ENCODE measurements at places on chromosomes 3 and 15. TPM values are rescaled to one million over a fixed set of nuclear protein-coding genes. Genes with fewer than 3 reads are reported as not detected.

DNA sequence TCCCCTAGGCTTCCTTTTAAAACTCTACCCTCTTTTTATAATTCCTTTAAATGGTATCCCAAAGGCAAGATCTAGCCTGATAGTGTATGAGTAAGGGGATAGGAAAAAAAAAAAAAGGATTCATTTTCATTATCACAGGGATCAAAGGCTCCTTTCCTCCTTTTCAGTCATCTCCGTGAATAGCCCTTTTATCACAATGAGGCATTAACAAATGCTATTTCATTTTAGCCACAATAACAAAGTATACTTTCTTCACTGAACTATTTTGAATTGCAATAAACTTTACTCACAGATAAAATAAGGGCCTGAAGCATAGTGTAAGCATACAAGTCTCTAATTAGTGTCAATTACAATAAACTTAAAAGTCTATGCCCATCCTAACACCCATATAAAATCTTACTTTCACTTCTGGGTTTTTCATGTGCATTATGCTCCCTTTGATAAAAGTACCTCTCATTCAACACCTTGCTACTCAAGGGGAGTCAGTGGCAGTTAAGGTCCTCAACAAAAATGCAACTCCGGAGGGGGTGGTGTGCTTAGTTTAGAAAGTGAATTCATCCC is 8.6 kb downstream of the HIGD1A start:
- no peak for DNase-seq

- no peak for DNase-seq
Observed at GRCh38 chr15:90009301-90010022, 8.3 kb downstream of the ZNF710 start.

GRCh38 chr15:88255484-88256278 is 858 bp downstream of the NTRK3 start:
- peak; percentile 78 for DNase-seq

DNA sequence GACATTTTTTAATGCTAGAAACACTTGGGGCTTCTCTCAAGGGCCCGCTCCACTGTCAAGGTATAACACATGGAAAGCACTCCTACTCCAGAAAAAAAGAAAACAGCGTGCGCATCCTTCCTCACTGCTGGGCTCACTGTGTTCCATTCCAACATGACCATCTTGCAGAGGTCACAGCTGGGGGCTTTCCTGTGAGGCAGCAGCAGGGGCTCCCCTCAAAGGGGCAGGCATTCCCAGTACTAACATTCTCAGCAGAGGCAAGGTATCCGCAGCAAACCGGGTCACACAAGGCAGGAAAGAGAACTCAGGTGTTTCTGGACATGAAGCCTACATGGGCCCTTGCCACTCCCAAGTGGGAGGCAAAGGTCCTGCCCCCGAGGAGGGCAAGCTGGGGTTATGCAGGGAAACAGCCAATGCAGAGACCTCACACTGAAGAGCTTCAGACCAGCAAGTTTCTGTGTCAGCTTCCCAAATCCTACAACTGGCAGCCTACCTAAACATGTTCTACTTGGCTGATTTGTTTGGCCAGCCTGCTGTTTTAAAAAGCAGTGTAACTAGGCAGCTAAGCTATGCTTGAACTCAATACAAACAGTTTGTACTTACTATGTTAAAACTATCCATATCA is 6.4 kb downstream of the BDH1 start:
- DNase-seq = no peak

GRCh38 chr15:83107841-83108181 is 366 bp downstream of the TM6SF1 start:
- DNase-seq = no peak

GRCh38 chr3:13332158-13332557 is 88.0 kb downstream of the NUP210 start:
- DNase-seq = no peak

DNA sequence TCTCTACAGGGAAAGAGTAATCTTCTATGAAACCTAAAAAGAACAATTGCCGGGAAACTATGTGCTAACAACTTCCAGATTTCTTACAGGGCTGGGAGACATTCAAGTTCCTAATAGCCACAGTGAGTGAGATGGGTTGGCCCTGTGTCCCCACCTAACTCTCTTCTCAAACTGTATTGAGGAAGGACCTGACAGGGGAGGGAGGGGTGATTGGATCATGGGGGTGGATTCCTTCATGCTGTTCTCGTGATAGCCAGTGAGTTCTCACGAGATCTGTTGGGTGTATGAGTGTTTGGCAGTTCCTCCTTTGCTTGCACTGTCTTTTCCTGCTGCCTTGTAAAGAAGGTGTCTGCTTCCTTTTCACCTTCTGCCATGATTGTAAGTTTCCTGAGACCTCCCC is 958.7 kb downstream of the AGBL1 start:
- DNase-seq = peak; percentile 48

The BUB1B gene
- total RNA-seq = 144 TPM

DNA sequence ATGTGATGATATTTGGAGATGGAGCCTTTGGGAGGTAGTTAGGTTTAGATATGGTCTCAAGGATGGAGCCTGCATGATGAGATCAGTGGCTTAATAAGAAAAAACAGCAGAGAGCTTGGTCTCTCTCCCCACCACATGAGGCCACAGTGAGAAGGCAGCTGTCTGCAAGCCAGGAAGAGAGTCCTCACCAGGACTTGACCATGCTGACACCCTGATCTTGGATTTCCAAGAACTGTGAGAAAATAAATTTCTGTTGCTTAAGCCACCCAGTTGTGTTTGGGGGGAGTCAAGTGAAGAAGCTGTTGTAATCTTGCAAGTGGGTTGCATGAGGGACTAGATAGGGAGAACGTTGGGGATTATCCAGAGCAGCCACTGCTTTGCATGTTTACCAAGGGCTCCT is 62.3 kb upstream of the TNFAIP8L3 start:
- no peak for DNase-seq

- DNase-seq = no peak
Observed at GRCh38 chr3:190116551-190117067, 4.1 kb downstream of the P3H2 start.

The IL17RB gene
- 7.0 TPM for total RNA-seq

- no peak for DNase-seq
Observed at GRCh38 chr15:60835974-60836373, 357.0 kb upstream of the ICE2 start.

Measured in H1 (cell line).